ENCODE measurements at places on chromosomes 7 and 10.
A peak's percentile ranks its signal among the peaks of the same experiment; 100 is the strongest.

- no peak for DNase-seq
Measured at GRCh38 chr10:121696854-121697253, 98.6 kb upstream of the FGFR2 start.

DNA sequence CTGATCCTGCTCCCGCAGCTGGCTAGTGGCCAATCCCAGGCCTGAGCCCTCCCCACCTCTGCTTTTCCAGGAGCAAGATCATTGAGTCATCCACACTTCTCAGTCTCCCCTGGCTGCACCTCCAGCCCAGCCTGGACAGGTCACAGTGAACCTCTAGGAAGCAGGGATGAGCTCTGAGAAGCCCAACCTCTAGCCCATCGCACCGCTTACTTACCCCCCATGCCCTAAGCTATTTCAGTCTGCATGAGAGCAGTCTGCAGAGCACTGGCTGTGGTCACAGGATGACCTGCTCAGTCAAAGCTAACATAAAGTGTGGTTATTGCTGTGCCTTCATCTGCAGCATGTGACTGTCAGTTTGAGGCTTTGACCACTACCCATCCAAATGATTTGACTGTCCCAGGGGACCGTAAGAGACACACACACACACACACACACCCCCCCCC, 129.2 kb downstream of the SORBS1 start:
- DNase-seq: no peak

- peak; percentile 24 for DNase-seq
Measured at GRCh38 chr10:33422471-33423153, 88.1 kb upstream of the NRP1 start.

DNA sequence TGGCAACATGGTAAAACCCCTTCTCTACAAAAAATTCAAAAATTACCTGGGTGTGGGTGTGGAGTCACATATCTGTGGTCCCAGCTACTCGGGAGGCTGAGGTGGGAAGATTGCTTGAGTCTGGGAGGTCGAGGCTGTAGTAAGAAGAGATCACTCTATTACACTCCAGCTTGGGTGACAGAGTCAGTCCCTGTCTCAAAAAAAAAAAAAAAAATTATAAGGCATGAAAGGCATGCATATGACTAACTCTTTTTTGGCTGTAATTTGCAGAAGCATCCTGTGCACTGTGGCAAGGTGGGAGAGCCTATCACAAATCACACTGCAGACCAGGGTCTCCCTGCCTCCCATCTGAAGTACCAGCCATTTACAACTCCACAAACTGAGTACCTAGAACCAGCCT, 14.1 kb upstream of the MYPN start:
- no peak for DNase-seq

DNA sequence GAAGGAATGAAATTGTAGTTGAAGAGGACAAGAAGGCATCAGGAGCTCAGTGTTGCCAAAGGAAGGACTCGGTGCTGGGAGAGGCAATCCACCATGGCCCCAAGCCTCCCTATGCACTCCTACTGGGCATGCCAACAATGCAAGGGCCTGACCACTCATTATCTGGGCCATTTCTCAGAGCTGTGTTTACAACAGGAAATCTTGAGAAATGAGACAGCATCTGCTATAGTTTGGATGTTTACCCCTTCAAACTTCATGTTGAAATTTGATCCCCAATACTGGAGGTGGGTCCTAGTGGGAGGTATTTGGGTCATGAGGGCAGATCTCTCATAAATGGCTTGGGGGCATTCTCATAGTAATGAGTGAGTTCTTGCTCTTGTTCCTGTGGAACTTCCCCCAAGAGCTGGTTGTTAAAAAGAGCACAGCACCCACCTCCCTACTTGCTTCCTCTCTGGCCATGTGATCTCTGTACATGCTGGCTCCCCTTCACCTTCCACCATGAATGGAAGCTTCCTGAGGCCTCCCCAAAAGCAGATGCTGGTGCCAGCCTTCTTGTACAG, 50.8 kb upstream of the AOAH start:
- no peak for DNase-seq

DNA sequence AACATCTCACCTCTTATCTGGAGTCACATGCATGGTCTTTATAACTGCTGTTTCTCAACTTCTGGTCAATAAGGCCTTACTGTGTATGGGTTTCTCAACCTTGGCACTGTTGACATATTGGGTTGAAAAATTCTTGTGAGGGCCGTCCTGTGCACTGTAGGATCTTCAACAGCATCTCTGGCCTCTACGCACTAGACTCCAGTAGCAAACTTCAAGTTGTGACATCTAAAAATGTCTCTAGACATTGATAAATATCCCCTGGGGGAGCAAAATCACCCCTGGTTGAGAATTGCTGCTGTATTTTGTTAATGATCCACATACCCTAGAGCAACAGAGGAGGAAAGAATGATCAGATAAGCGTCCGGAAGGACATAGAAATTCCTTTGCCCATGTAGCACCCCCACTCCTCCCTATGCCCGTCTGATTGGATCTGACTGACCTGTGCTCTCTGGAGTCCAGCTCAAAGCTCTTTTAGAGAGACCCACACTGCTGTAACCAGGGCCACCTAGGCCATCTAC, 423.5 kb upstream of the ZMIZ1 start:
- DNase-seq: no peak

- DNase-seq: no peak
Measured at GRCh38 chr7:87427288-87427687, 48.2 kb downstream of the ABCB4 start.

DNA sequence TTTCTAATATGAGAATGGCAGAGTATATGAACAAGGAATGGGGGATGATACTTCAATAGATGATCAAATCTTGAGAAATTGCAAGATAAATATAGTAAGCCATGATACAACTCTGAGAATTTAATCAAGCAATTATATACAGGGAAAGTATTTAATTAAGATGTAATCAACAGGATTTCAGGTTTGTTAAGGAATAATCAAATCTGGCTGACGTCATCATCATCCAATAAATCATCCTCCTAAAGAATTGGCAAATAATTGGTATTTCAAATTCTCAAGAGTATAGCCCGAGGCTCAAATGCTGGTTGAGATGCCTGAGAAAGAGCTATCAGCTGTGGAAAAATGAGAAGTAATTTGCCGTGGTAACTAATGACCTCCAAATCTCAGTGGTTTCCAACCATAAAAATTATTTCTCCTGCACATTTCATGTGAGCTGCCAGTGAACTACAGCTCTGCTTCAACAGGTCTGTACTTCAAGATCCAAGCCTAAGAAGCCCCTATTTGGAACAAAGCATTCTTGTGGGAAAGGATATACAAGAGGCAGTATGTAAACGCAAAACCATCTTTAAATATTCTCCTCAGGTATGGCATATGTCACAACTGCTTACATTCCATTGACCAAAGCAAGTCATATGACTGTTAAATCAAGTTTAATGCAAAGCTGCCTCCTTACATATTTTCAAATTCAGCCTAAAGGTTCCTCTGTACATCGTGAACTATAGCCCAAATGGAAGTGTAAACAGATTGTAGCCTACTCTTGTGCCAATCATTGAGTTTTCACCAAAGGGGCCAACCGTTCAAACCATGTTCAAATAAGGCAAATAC, 503.0 kb downstream of the KIF20B start:
- DNase-seq: no peak

DNA sequence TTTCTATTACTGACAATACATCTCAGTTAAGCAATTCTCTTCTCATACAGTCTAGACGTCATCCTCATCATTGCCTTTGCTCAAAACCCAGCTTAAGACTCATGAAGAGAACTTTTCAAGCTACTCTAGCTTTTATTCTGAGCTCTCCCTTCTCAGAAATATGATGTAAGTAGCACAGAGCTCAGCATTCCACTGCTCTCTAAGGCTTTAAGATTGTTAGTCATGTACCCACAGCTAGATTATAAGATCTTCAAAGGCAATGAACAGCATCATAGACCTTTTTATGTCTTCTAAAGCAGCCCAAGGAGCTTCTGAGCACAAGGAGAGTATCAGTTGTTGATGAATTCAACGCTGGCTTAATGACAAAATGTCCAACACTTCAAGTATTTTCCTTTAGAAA, 119.3 kb downstream of the NRP1 start:
- DNase-seq: no peak
